Spleen (tissue), 13 donors: ENCODE measurements at places on chromosomes 12 and 14. TPM values are rescaled to one million over a fixed set of nuclear protein-coding genes. Genes with fewer than 3 reads are reported as not detected.

DNA sequence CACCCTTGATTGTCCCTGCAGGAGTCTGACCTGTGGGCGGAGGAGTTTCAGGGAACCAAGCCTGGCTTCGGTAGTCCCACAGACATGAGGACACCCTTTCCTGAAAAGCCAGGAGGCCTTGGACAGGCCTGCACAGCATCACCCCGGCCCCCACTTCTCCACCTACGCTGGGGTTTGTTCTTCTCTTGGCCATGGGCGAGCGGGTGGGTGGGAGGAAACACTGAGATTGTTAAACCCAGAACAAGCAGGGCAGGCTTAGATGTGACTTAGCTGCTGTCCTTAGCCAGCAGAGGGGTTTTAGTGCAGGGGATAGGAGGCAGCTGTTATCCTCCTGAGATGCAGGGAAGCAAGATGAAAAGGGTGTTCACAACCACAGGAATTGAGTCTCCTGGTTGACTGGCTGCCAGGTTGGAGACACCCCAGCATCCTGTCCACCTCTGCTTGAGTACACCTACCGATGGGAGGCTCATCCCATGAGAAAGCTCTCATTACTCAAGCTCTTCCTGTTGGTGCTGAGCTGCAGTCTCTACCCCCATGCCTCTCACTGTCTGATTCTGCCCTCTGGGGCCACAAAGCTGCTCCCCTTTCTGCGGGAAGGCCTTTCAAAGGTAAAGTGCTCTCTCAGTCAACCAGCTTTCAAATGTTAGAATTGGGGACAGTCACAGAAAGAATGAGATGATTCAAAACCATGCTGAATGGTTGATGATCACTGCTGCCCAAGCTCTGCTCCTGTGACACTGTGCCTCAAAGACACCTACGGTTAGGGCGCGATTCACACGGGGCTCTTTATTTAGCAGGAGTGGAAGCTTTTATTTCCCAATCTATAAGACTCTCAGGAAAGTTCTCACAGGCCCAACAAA lies 86.3 kb downstream of the IRF2BPL start:
- DNase-seq = no peak

Gene RNASE2
- total RNA-seq = 15.1 TPM

Gene IQSEC3
- 0.20 TPM for total RNA-seq

Gene PIK3C2G
- not detected for total RNA-seq

Gene SLCO1B3
- total RNA-seq = not detected

Gene OR4K14
- not detected for total RNA-seq

Gene FANCM
- 6.8 TPM for total RNA-seq

DNA sequence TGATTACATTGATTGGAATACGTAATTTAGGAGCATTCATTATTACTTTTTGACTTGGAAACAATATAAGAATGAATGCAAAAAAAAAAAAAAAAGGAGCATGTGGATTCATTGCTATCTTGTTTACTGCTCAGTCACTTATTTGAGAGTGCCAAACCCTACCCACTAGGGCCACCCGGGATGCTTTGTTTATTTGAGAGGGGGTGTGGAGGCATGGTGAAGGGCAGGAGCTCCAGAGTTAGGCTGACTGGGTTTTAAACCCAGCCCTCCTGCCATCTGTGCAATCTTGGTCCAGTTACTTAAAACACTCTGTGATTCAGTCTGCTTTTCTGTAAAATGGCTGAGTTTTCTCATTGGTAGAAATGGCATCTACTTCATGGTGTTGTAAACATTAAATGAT lies 195.2 kb downstream of the RAD51B start:
- no peak for DNase-seq

Gene LHX5
- not detected for total RNA-seq

GRCh38 chr12:19434538-19434937 lies 4.8 kb upstream of the AEBP2 start:
- no peak for DNase-seq

GRCh38 chr14:38405851-38406635 lies 150.2 kb upstream of the CLEC14A start:
- no peak for DNase-seq

DNA sequence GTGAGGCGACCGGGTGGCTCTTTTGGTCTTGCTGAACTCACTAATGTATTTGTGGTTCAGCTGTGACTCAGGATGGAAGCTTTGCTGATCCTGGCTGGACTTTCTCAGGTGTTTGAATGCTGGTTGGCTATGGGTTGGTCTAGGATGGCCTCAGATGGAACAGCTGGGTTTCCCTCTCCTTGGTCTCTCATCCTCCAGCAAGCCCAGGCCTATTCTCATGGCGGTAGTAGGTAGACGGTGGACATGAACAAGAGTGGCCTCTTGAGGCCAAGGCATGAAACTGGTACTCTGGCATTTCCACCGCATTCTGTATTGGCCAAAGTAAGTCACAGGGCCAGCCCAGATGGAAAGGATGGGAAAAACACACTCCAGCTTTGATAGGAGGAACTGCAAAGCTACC lies 11.8 kb upstream of the POLR3B start:
- DNase-seq = no peak

DNA sequence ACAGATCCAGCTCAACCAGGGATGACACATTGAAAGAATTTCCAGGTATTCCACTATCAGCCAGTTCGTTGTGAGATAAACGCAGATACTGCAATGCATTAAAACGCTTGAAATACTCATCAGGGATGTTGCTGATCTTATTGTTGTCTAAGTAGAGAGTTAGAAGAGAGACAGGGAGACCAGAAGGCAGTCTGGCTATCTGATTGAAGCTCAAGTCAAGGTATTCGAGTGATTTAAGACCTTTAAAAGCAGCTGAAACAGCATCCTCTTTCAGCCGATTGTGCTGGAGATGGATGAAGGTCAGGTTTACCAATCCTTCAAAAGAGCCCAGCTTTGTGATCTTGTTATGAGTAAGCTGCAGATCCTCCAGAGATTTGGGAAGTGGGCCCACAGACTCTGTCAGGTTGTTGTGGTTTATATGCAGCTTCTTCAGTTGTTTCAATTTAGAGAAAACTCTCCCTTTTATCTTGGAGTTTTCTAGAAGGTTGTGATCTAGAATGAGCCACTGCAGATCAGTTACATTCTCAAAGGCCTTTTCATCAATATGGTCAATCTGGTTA lies 3.0 kb downstream of the LUM start:
- DNase-seq = no peak

GRCh38 chr12:92927436-92928281 lies 1.4 kb downstream of the EEA1 start:
- DNase-seq = no peak

GRCh38 chr12:132359971-132360370 lies 30.6 kb upstream of the GALNT9 start:
- peak; percentile 69 for DNase-seq

GRCh38 chr12:108099073-108099472 lies 30.0 kb upstream of the WSCD2 start:
- no peak for DNase-seq

Gene GUCY2C
- total RNA-seq = not detected

DNA sequence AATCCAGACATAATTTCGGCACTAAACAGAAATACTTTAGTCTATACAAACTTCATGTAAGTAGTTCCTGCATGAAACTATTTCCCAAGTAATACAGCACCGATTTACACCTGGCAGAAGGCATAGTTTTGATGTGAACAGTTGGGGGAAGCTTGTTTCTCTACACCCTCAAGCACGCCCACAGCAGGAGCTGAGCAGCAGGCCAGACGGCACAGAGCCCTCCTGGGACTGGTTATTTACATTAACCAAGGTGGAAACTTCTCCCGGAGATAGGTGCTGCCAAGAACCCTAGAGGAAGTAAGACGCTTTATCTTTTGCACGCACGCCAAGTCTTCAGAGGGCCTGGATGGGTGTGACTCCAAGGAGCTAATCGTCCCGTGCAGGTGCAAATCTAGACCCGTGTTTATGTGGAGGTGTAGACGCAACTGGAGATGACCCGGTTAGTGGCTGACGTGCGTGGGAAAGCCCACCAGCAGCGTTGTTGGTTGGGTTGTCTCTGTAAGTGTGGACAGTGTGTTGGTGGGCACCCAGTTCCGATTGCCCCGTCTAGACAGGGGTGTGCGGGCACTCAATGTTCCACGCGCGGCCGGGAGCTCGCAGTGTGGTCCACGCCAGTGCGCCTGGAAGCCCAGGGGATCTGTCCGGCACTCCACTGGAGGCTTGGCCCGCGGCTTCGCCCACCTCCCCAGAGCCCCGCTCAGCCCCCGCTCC lies 767 bp upstream of the TCP11L2 start:
- peak; percentile 89 for DNase-seq

Gene INSM2
- total RNA-seq = 0.19 TPM
